SW480 (cell line): ENCODE measurements at places on chromosomes 2 and 18.

- DNase-seq = no peak
Measured at GRCh38 chr18:55249550-55249949, 290.3 kb upstream of the CCDC68 start.

- no peak for DNase-seq
Measured at GRCh38 chr2:17661460-17661859, 92.2 kb downstream of the SMC6 start.

DNA sequence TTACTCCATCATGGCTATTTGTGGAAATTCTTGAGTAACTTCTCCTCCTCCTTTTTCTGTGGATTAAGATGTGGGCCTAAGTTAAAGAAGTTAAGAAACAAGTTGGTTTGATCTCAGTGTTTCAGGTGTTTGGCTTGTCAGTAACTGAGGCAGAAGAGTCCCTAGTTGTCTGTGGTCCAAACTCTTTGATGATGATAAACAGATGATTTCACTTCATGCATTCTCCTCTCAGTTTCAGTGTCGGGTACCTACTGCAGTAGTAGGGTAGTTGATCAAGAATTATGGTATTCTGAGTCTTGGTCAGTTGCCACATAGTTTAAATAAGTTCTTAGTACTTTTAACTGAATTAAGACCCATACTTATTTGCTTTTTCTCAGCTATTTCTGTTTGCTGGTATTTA is 85.6 kb downstream of the NCOA1 start:
- no peak for DNase-seq

- no peak for DNase-seq
Measured at GRCh38 chr18:12377556-12378197, 650 bp upstream of the AFG3L2 start.

DNA sequence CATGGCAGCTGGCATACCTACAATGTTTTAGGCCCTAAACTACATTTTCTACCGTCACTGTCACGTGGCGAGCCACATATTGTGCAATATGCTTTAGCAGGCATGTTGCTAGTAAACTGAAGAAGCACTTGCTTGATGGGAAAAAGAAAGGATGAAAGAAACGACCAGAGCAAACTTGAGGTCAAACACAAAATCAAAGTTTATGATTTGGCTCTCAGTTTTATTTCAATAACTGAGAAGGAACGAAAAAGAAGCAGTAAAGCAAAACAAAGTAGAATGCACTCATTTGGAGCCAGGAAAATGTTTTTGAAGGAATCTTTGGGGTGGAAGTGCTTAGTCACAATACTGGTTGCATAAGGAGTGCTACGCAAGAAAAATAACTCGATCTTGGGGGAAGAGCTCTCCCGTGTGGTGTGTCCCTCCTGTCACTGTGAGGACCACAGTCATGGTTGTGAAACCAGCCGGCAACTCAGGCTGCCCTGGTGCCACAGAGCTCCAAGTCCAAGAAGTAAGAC is 349.8 kb downstream of the RBM43 start:
- DNase-seq = no peak

- DNase-seq = no peak
Measured at GRCh38 chr2:106664669-106665068, 177.5 kb downstream of the CD8B2 start.

- DNase-seq = no peak
Measured at GRCh38 chr2:66440708-66441497, 6.0 kb downstream of the MEIS1 start.

GRCh38 chr2:62038975-62039771 is 133.7 kb downstream of the COMMD1 start:
- no peak for DNase-seq

- no peak for DNase-seq
Measured at GRCh38 chr2:71804281-71804751, 343.3 kb downstream of the CYP26B1 start.

- DNase-seq = no peak
Measured at GRCh38 chr18:48672671-48673340, 134.0 kb downstream of the CTIF start.

DNA sequence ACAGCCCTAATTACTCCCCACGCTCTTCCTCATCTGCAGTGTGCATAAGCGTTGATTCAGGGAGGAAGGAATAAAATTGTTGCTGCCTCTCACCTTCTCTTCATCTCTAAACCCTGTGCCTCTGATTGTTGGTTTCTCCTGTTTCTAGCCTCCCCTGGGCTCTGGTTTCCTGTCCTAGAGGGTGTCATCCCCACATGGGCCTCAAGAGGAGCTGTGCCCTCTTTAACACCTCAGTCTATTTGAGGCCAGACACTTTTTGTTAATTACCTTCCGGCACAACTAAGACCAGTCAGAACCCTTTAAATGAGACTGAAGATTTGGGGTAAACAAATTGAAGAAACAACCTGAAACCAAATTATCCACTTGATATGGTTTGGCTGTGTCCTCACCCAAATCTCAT is 9.7 kb downstream of the CTAGE1 start:
- no peak for DNase-seq

- DNase-seq = no peak
Measured at GRCh38 chr2:99886418-99886817, 256.0 kb downstream of the AFF3 start.

DNA sequence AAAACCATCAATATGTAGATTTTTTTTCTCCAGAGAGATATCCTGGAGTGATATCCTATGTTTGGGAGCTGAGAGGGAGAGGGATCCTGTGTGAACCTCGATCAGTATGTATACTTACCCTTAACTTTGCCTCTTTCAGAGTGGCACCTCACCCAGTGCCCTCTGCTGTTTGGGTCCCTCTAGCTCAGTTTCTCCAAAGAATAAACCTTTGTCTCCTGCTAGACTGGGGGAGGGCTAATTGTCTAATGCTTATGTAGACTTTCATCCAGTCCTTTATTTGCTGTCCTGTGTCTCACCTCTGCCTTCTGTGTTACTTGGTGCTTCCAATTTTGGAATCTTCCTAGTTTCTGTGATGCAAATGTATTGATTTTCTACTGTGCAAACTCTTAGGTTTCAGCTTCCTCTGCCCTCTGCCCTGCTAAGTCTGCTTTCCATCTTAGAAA is 48.4 kb downstream of the MTX2 start:
- DNase-seq = no peak

- no peak for DNase-seq
Measured at GRCh38 chr2:170607171-170607570, 108.0 kb upstream of the SP5 start.

DNA sequence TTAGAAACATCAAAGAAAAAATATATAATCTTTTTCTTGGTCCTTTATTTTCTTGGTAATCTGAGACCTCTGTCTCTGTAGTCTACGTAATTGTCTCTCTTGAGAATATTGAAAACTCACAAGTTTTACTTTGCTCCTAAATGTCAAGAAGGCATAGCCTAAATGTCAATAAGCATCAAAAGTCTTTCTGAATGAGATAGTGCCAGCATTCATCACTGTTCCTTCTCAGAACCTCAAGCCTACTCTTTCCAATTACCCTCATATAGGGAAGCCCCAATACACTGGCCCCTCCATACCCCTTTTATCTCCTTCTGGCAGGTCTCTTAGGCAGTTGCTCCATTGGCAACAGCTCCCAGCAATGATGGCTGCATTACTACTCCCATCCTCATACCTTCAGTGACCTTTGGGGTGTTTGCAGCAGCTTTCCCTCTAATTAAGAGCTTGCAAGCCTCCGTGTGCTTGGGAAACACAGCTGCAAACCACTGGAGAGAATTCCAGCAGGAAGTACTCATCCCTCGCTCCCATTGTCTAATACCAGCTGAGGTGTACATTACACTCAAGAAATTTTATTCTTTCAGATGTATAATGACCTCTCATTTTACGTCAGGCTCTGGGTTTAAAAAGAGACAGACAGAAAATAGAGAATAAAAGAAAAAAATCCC is 95.8 kb downstream of the KYNU start:
- DNase-seq = no peak

DNA sequence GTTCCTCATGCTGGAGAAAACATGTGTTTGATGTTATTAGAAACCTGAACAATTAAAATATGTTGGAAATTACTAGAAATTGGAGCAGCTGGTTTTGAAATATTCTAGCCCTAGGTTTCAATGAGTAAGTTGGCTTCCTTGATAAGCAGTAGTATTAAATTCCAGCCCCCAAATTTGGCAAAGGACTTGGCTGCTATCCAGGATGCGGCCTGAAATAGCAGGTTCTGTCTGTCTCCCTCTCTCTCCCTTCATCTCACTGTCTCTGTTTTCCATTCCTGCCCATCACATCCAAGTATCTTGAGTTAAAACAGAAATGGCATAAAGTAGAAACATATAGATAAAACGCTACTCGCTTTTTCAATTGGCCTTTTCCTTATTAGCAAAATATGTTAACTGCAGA is 20.9 kb upstream of the GPR45 start:
- DNase-seq = no peak

GRCh38 chr18:58235001-58235436 is 191.0 kb downstream of the NEDD4L start:
- DNase-seq = no peak

- DNase-seq = no peak
Measured at GRCh38 chr2:230627806-230628724, 84.6 kb upstream of the CAB39 start.

- DNase-seq = no peak
Measured at GRCh38 chr2:149858901-149859634, 271.5 kb upstream of the MMADHC start.

DNA sequence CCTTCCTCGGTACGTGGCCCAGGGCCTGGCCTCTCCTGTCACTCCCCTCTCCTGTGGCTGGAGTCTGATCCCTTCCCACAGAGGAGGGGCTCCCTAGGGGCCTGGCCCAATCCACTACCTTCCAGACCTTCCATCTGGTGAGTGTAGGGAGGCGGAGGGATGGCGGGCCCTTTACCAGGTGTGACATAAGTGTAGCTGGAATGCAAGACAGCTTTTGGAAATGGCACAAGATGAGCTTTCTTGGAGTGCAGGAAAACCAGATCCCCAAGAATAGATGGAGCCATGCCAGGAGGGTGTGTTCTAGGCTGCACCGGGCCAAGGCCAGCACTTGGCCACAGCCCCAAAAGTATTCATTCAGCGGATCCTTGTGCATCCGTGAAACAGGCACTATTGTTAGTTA is 30.1 kb downstream of the IGFBP5 start:
- DNase-seq = no peak

GRCh38 chr2:11077411-11077810 is 77.9 kb upstream of the SLC66A3 start:
- no peak for DNase-seq

DNA sequence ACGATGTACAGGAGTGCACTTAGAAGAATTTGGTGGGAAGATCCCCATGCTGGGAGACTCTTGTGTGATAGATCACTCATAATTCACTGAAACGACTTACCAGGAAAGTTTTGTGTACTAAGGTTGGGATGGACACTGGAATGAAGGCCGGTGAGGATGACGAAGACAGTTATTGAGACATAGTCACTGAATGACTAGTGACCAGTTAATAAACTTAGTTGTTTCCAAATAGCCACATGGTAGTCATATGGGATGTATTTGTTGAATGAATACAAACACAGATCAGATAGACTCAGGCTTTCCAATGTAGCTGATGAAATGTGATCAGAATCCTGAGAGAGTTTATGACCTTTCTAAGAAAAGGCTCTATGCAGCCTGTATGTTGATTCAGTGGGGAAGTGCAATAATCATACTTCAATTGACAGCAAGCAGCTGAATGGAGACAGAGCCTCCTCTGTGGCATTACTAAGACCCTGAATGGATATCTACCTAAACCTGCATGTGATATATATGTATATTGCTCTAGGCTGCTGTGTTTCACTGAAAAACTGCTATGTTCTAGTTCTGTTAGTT is 20.4 kb downstream of the GDF7 start:
- DNase-seq = no peak

DNA sequence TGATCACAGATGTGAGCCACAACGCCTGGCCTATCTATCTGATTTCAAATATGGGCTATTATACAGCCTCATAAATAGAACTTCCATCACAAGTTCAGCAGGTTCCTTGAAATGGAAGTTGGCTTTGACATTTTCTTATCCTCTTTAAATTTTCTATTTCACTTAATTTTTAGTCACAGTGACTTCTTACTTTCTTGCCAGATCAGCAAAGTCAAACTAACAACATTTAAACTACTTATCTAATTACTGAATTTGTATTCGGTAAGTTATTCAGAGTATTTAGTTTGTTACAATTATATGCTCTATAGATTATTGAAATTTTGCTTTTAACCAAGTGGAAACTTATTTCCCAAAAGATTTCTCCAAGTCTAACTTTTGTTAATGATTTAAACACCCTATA is 108.2 kb downstream of the BAZ2B start:
- no peak for DNase-seq

GRCh38 chr2:138964418-138964817 is 184.2 kb upstream of the NXPH2 start:
- no peak for DNase-seq

- DNase-seq = no peak
Measured at GRCh38 chr18:25180973-25181548, 170.9 kb downstream of the ZNF521 start.

DNA sequence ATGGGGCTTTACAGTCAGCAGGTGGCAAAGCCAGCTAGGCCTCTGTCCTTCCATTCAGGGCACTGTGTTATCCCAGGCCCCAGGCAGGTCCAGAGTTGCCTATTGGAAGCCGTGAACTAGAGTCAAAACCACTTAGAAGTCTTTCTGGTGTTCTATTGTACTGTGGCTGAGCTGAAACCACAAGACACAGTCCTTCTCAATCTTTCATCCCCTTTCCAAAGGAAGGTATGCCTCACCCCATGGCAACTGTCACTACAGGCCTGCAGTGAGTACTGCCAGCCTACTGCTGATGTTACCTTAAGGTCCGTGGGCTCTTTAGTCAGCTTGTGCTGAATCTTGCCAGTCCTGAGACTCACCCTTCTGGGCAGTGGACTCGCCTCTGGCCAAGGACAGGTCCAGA is 181.6 kb downstream of the GULP1 start:
- no peak for DNase-seq

DNA sequence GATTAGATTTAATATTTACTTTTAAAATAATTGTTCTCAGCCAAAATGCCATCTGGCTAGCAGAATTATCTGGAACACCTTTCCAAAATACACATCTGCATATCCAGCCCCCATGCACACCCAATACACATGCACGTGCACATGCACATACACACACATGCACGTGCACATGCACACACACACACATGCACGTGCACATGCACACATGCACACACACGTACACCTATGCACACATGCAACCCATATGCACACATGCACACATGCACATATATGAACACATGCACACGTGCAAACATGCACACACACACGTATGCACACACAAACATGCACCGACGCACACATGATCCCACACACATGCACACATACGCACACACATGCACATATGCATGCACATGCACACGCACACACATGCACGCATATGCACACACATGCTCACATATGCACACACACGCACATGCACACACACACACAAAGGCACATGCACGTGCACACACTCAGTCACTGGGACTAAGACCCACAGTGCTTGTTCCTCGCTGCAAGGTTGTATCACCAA is 53.5 kb downstream of the COPS8 start:
- DNase-seq = no peak

DNA sequence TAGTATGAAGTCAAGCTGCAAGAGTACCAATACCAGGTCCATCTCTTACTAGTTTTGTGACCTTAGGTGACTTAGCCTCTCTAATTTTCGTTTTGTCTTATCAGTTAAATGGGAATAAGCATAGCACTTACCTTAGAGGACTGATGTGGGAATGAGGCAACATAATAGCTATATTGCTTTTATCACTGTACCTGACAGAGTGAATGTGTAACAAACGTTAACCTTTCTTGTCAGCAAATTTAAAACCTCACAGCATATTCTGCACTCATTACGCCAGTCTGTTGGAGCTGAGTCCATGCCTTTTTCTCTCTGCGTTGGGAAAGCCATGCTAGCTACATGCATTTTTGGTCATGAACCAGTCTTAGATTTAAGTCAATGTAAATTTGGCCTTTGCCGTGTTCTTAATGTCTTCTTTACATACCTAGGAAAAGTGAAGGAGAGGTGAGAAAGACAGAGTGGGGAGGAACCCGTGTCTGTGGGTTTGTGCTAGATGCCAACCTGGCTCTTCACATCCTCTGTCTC is at the start of gene IL36B:
Gene IL36B (minus strand): TSS at position 472 of the 522 bp plus-strand sequence.
- DNase-seq = no peak
